ENCODE measurements at places on chromosomes 1 and 21. TPM values are rescaled to one million over a fixed set of nuclear protein-coding genes. Genes with fewer than 3 reads are reported as not detected.

DNA sequence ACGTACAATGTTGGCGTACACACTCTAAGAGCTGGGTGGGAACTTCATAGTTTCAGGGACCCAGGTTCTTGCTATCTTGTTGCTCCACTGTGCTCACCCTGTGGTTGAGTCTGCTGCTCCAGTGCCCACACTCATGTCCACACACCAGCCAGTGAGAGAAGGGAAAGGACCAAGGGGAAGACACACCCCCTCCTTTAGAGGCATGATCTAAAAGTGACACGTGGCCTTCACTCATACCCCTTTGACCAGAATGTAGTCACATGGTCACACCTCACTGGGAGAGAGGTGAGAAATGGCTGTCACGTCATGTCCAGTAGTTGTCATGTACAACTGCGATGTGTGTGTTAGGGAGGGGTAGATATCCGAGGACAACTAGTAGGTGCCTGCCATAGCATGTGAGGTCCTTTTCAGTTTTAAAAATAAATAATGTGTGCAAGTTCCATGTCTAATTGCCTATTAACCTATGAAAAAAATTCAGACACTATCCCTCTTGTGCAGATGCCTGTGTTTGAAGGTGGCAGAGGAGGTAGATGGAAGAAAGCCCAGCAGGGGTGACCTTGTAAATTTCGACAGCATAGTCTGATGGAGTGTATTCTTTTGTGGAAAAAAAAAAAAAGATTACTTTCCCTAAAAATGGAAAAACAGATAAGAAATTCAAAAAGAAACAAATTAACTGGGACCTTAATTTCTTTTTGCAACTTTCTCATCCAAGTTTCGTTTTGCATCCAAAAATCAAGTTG is 149.6 kb downstream of the C1orf21 start:
- DNase-seq, result no peak

- no peak for DNase-seq
These were observed 6.8 kb downstream of the ETNK2 start for GRCh38 chr1:204145033-204145504.

DNA sequence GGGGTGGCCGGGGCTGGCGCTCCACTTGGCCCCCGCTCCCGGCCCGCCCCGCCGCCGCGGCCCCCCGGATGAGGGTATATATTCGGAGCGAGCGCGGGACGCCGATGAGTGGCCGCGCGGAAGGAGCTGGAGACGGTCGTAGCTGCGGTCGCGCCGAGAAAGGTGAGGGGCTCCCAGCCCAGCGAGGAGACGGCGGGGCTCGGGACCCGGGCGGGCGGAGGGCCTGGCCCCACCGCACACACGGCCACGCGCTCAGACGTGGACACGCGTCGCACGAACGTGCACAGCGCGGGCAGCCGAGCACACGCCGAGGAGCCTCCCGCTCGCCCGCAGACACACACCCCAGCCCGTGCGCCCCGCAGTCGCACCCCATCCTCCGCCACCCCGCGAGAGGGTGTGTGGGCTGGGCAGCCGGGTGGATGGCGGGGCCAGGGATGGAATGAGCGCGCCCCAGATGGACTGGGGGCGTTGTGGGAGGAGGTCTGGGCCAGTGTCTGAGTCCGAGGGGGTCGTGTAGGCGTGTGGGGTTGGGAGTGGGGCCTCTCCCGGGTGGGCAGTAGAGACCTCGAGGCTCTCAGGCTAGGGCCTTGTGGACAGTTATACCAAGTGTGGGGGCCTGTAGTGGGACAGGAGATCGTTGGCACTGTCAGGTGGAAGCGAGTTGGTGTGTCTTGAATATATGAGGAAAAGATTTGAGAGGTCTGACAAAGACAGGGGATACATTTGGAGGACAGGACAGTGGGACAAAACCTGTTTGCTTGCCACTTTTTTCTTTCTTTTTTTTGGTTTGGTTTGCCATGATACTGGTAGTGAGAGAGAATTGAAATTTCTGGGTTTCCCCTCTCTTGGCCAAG is at the start of gene UAP1:
UAP1 (plus strand) TSS at position 107 of the 854 bp plus-strand sequence. CDS start 4,347 bp downstream, outside the sequence.
- DNase-seq, result no peak

DNA sequence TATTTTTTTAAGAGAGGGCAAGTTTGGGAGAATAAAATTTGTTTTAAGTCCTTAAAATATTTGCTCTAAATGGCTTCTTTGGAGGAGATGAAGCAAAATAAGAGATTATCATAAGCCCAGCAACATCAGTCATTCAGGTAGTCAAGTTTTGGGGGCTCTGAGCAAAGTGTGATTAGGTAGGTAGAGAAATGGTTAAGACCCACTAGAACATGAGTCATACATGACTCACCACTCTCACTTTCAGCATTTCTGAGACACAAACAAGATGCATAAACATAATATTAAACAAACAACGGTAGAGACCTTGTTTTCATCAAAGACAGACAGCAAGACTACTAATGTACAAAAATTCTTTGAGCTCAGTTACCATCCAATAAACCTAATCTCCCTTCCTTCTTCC is 272.2 kb downstream of the LMO4 start:
- DNase-seq, result no peak

DNA sequence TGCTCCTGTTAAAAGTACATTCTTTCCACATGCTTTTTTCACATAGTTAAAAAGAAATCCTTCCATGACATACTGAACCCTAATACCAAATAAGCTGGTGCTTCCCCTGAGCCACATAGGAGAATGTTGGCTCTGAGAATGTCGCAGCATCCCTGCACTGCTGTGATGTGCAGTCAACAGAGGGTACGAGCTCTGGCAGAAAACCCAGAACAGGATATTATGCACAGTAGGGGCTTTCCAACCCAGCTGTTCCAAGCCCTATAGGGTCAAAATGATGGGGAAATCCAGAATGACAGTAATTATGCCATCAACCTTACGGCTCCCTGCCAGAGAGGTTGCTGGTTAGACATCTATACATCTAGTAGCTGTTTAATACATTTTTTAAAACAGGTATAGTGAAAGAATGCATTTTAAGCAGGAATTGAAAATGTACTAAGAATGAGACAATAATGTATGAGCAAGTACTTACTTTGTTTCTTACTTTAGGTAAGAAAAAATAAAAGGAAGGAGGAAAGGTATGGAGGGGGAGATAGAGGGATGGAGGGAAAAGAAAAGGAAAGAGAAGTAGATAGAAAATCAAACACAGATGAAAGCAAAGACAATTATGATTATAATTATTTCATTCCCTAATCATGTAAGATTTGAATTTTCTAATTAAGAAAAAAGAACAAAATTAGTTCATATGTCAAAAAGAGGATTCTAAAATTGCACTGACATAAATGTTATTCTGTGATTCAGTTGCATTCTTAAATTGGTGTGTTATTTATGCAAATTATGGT is 126.0 kb downstream of the NR5A2 start:
- no peak for DNase-seq

DNA sequence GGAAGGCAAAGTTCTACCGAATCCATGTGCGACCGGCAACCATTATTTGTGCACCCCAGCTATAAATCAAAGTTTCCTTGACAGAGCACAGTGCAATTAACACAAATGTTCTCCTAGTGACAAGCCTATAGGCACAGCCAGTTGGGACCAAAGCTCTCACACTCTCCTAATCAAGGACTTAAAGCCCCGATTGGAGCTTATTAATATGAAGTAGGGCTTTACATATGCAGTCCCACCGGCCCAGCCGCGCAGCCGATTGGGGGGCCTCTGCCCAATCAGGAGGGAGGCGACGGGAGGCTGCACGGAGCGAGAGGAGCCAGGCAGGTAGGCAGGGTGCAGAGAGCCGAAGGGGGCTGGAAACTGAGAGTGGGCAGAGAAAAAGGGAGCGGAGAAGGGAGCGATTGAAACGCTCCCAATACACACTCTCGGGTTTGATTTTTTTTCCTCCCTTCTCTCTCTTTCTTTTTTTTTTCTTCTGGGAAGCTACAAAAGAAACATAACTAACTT is at the start of gene ESRRG:
ESRRG (minus strand) TSS at position 156 of the 507 bp plus-strand sequence; CDS start at position 26, 130 bp downstream.
- DNase-seq, result no peak

DNA sequence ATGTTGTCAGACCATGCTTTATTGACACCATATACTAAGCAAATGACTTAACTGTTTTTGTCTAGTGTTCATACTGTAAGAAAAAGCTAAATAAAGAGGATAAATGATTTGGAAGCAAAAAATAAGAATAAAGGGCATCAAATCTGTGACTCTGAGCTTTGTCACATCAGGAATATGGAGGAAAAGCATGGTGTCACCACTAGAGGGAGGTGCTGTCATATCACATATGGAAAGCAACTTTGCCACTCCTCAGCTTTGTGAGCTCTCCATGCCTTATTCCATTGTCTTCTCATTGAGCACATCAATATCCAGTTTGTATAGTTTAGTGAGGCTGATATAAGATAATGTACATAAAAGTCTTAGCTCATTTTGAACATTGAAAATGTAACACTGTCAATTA is 20.8 kb upstream of the GBP1 start:
- no peak for DNase-seq

- DNase-seq, result no peak
These were observed 6.6 kb upstream of the FOXE3 start for GRCh38 chr1:47409311-47410067.

- DNase-seq, result no peak
These were observed 228.3 kb downstream of the SLC35F3 start for GRCh38 chr1:234132795-234133194.

DNA sequence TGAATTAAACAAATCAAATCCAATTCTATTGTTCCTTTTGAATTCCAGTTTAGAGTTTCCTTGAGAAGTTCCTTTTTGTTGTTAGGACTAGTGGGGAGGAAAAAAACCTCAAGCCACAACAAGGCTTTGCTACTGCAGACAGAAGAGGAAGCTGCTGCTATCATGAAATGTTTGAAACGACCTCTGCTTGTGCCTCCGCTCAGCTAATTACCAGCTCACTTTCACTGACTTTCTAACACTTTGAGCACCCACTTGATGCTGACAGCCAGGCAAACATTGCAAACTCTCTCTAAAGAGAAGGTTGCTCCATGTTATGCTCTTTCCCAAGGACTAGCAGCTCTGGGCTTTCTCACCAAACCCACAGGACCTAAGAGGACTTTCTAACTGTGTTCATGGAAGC is 203.9 kb upstream of the PROX1 start:
- DNase-seq, result no peak

DNA sequence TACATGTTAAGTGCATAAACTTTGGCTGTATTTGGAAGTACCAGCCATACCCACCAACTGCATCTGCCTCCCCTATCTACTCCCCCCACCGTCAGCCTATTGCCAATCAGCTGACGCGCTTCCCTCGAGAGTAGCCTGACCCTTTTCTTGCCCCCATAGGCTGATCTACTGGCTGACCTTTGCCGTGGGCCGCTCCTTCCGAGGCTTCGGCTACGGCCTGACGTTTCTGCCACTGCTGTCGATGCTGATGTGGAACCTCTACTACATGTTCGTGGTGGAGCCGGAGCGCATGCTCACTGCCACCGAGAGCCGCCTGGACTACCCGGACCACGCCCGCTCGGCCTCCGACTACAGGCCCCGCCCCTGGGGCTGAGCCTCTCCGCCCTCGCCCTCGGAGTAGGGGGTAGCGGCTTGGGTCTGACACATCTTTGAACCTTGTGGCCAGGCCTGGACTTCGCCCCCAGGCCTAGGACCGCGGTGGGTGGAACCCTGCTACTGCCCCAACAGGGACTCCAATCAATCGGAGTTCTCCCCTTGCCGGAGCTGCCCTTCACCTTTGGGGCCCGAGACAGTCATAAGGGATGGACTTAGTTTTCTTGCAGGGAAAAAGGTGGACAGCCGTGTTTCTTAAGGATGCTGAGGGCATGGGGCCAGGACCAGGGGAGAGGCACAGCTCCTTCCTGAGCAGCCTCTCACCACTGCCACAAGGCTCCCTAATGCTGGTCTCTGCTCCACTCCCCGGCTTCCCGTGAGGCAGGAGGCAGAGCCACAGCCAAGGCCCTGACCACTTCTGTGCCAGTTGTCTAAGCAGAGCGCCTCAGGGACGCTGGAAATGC is 4.0 kb downstream of the GLMP start:
- peak; percentile 78 for DNase-seq

DNA sequence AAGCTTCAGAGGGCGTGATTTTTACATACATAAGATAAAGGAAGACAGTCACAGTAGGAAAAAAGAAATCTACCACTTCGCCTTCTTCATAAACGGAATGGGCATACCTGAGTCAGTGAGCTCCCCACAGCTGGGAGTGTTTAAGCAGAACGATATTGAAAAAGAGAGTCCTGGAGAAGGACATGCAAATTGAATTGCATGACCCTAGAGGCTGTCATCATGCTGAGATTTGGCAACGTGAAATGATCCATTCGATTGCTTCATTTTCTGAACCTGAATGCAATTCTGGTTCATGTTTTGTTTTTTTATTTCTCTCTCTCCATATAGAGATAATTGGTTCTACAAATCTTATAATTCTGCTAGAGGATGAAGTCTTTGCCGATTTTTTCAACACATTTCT is 3.7 kb downstream of the RGSL1 start:
- DNase-seq, result no peak

GRCh38 chr1:3759164-3759563 is 6.9 kb downstream of the CCDC27 start:
- DNase-seq, result no peak

- peak; percentile 84 for DNase-seq
These were observed 4.8 kb downstream of the FAAP20 start for GRCh38 chr1:2189459-2190425.

DNA sequence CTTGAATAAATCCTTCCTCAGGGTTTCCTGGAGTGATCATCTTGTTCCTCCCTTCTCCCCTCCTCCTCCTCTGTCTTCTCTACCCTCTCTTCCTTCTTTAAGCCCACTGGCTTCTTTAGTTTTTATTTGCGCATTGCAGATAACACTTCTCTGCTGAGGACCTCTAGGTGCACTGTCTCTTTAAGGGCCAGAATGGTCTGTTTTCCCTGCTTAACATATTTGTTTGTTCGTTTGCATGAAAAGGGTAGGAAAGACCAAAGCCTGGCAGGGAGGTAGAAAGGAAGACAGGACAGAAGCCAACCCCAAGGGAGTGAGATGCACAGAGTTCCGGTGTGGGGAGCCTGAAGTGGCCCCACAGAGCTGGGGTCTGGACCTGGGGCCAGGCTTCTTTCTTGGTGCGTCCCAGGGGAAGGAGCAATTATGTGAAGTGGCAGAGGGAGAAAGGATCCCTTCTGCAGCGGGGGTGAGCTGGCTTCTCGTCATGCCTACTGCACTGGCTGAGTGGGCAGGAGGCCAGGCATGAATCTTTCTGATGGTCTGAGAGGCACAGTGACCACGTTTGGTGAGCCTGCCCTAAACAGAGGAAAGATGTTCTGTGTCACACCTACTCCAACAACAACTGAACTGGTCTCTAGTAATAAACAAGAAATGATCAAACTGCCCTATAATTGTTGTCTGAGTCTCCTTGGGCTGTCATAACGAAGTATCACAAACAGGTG is 232.7 kb downstream of the KCNJ6 start:
- no peak for DNase-seq

GRCh38 chr1:29711582-29712283 is 475.4 kb downstream of the PTPRU start:
- DNase-seq, result peak; percentile 46

LCE3E gene
- not detected for total RNA-seq

SLC66A1 gene
- 23.5 TPM for total RNA-seq

LRRN2 gene
- not detected for total RNA-seq

CAMTA1 gene
- total RNA-seq, result 152 TPM

MPZ gene
- not detected for total RNA-seq

NUCKS1 gene
- total RNA-seq, result 109 TPM

SRRM1 gene
- total RNA-seq, result 6.1 TPM

SPRR2F gene
- not detected for total RNA-seq

HSD3B1 gene
- total RNA-seq, result not detected

LCE1B gene
- not detected for total RNA-seq

KRTAP19-2 gene
- not detected for total RNA-seq
